Stimulated activated CD4-positive, alpha-beta T cell treated with anti-CD3 and anti-CD28 coated beads, Interleukin-2, amount 100 ng/mL, for 4 hours (primary cell): ENCODE measurements at places on chromosomes 1 and 21.

DNA sequence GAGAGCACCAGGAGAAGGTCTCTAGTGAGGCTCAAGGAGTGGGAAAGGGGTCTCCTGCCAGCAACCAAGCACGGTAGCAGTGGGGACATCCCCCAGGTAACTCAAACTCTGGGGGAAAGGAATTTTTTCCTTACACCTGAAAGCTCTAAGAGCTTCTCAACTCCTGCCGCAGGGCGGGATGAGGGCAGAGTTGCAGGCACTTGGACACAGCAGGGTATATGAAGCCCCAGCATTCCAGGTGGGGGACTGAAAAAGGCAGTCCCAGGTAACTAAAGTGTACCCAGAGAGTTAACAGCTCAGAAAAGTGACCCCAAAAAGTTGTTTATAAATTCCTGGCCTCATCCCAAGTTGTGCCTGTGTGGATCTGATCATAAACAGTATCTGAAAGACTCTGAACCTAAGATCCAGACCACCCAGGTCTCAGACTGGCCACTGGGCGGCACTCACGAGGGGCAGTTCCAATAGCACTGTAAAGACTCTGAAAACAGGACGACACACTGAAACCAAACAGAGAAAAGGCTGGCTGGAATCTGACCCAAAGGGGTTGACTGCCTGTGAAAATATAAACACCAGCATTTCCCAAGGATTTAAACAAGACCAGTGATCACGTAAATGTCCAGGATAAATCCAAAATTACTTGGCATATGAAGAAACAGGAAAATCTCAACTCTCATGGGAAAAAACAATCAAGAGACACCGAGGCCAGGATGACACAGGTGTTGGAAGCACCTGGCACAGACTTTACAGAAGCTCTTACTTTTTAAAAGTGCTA lies 47.5 kb downstream of the HSF2BP start:
- no peak for DNase-seq

DNA sequence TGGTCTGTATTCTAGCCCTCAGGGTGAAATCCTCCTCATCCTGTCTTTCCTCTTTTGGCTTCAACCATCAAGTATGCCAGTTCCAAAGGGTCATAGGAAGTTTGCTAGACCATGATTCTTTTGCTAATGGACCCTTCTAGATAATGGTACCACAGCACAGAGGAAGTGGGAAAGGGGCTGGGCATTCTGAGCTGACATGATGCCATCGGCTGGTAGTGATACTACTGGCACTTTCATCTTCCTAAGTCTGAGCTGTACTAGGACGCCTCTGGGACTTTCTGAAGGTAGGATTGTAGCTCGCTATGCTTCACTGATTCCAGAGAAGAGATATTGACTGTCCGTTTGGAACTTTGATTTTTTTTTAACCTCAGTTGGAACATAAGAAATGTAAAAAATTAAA lies 11.4 kb downstream of the FASLG start:
- DNase-seq: no peak

GRCh38 chr1:9657521-9658032 lies 6.0 kb downstream of the PIK3CD start:
- no peak for DNase-seq

- no peak for DNase-seq
Measured at GRCh38 chr1:31572323-31573104, 3.8 kb upstream of the TINAGL1 start.

- no peak for DNase-seq
Measured at GRCh38 chr1:9385801-9386573, 93.3 kb downstream of the SPSB1 start.

GRCh38 chr1:25100151-25100833 lies 132.0 kb downstream of the SYF2 start:
- no peak for DNase-seq

GRCh38 chr1:16162163-16162822 lies 6.4 kb upstream of the EPHA2 start:
- peak; percentile 36 for DNase-seq

- no peak for DNase-seq
Measured at GRCh38 chr1:35807614-35808449, at the start of gene AGO4. Gene AGO4, plus strand, starts transcription at chr1:35808016. Its CDS starts 401 bp downstream, at chr1:35808417.

DNA sequence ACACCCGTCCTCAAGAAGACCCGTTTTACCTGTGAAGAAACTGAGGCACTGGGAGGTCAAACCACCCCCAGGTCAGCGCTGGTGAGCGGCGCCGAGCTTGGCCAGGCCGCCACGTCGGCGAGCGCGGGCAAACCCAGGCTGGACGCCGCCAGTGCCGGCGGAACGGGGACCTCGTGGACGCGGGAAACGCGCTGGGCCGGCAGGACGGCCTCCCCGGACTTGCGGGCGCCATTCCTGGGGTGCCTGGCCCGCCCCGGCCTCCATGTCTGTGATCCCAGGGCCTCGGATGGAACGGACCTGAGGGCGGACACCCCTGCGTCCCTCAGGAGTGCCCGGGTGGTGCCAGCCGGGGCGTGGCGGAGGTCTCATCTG lies 764 bp upstream of the SUMO3 start:
- DNase-seq: no peak

- DNase-seq: no peak
Measured at GRCh38 chr1:118618618-118619340, 369.4 kb downstream of the TBX15 start.

- DNase-seq: no peak
Measured at GRCh38 chr1:3061566-3061965, 7.4 kb upstream of the PRDM16 start.

- no peak for DNase-seq
Measured at GRCh38 chr21:43758111-43758641, 17.9 kb downstream of the CSTB start.

DNA sequence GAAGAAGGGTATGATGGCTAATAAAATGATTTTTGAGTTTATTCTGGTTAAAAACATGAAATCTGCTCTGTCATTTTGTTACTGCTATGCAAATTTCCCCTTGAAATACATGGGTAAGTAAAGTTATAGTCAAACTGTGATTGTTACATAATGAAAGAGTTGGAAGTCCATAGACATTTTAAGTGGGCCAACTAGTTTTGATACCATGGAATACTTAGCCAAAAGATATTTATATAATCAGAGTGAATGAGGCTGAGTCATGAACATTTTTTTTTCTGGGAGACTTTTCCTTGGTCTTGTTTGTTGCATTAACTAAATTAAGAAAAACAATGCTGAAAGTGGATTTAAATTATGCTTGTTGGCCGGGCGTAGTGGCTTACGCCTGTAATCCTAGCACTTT lies 58.2 kb upstream of the MPC2 start:
- no peak for DNase-seq
